Neural progenitor cell (in vitro differentiated cells): ENCODE measurements at places on chromosomes 6 and 20. TPM values are rescaled to one million over a fixed set of nuclear protein-coding genes. Genes with fewer than 3 reads are reported as not detected.

SIGLEC1 gene
- not detected in 2 replicates for total RNA-seq

IER3 gene
- total RNA-seq = 2.0 and 7.1 TPM in 2 replicates

HLA-DRB1 gene
- 4.7 and 15.1 TPM in 2 replicates for total RNA-seq

PAK5 gene
- 1.6 and 1.9 TPM in 2 replicates for total RNA-seq

SAMD10 gene
- total RNA-seq = 0.19 and 4.9 TPM in 2 replicates
